Epithelial cell of proximal tubule (primary cell): ENCODE measurements at places on chromosomes 16 and 17.

DNA sequence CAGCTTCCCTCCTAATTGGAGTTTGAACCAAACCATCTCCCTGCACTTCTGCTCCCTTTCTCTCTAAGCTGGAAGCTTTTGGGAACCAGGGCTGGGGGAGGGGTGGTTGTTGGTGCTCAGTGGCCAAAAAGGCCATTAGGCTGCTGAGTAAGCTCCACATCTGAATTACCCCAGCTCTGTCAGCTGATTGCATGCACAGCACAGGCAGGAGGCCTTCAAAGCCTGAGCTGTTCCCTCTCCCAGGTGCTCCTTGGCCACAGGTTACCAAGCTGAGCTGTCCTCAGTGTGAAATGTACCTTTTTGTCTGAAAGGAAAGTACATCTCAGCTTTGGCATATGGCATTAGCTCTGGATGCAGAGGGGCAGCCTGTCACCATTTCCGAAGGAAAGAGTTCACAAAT, 6.2 kb upstream of the TBKBP1 start:
- no peak for DNase-seq

DNA sequence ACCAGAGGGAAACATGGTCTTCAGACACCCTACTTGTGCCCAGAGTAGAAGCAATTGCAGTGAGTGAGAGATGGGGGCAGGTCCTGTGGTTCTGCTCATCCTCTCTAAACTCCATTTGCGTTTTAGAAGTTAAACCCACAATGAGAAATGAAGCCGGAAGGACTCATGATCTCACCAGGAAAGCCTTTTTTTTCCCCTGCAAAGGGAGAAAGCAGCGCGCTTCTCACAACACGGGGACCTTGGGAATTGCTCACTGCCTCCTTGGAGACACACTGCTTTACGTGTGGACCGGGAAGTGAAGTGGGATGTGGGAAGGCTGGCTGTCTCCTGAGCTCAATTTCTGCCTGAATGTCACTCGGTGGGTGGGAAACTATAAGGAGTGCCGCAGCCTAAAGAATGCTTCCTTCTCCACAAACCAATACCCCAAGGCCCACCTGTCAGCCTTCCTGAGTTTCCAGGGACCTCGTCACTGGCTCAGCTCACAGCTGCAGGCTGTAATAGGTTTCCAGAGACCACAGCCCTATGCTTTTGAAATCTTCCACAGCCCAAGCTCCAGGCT, 365.4 kb downstream of the XYLT1 start:
- no peak for DNase-seq

GRCh38 chr17:41301916-41302901, at the start of gene KRTAP29-1:
TSS of gene KRTAP29-1 (minus strand) at chr17:41302851. CDS start at chr17:41302851, 0 bp downstream.
- no peak for DNase-seq

- DNase-seq = no peak
These were observed 91.3 kb downstream of the SNX29 start for GRCh38 chr16:12067714-12068401.

DNA sequence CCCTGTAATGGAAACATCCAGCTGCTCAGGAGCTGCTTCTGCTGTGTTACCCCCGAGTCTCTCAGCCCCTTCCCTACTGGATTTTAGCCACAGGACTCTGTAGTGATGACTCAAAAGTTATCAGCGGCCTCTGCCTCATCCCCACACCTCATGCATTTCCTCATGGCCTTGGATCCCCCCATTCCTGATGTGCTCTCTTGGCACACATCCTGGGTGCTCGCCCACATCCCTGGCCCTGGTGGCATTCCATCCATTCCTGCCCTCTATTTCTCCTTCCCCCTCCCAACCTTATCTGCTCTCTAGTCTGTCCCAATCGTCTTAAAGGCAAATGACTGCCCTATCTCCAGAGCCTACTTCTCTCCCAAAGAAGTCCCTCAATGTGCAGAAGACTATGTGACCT, 24.6 kb downstream of the MARF1 start:
- no peak for DNase-seq

- no peak for DNase-seq
These were observed at the start of gene ITGA2B for GRCh38 chr17:44389281-44389680. TSS of gene ITGA2B (minus strand) at chr17:44389649. CDS start at chr17:44389473, 176 bp downstream.
